Cardiac muscle cell (in vitro differentiated cells and primary cell): ENCODE measurements at places on chromosomes 6 and 20. TPM values are rescaled to one million over a fixed set of nuclear protein-coding genes. Genes with fewer than 3 reads are reported as not detected.

IL17F gene
- total RNA-seq: not detected in 2 replicates

RAET1L gene
- total RNA-seq: not detected in 2 replicates

NFKBIE gene
- 23.8 and 34.2 TPM in 2 replicates for total RNA-seq

FAM83D gene
- total RNA-seq: 4.2 and 45.4 TPM in 2 replicates

TDRD6 gene
- 0.28 and 0.57 TPM in 2 replicates for total RNA-seq

COX4I2 gene
- not detected in 2 replicates for total RNA-seq

TCP11 gene
- 0.27 TPM in 1 of 2 replicates, not detected in the other for total RNA-seq

WFDC10B gene
- not detected in 2 replicates for total RNA-seq

HLA-DRB1 gene
- 0.28 and 0.63 TPM in 2 replicates for total RNA-seq

KCNK16 gene
- total RNA-seq: not detected in 2 replicates

CCR6 gene
- total RNA-seq: not detected in 2 replicates

HRH3 gene
- not detected in 2 replicates for total RNA-seq

SUMO4 gene
- total RNA-seq: 0.70 and 3.3 TPM in 2 replicates

MATN4 gene
- total RNA-seq: not detected in 2 replicates

BEND6 gene
- 0.09 and 0.11 TPM in 2 replicates for total RNA-seq

LMBRD1 gene
- 14.0 and 14.4 TPM in 2 replicates for total RNA-seq

C6orf52 gene
- total RNA-seq: 2.1 and 10.9 TPM in 2 replicates

GPLD1 gene
- total RNA-seq: 1.1 and 4.8 TPM in 2 replicates

HTR1E gene
- 0.39 TPM in 1 of 2 replicates, not detected in the other for total RNA-seq

KCNS1 gene
- total RNA-seq: not detected in 2 replicates

ULBP2 gene
- total RNA-seq: not detected in 2 replicates
